ENCODE measurements at places on chromosomes 3 and 15.

DNA sequence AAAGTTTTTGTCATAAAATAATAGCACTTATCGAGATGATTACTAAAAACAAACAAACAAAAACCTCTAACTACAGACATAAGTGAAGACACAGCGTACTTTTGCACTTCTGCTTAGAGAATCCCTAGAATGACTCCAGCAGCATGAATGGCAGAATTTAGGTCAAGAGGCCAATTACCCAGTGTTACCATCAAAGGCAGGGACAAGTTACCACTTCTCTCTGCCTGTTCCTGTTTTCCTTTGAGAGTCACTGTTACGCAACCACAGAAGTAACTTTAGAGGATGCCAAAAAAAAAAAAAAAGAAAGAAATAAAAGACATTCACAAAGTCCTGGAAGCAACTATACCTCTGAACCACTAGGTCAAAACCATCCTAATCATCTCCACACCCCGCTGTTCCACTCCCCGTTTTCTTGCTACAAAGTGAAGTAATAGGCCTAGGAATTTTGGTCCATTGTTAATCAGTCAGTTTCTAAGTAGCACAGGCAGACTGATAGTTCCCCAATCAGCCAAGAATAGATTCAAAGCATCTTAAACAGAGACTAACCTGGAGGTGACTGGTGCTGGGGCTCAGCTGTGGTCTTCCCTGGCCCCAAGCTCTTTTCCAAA is 41.9 kb downstream of the FMN1 start:
- peak; percentile 53 for DNase-seq

DNA sequence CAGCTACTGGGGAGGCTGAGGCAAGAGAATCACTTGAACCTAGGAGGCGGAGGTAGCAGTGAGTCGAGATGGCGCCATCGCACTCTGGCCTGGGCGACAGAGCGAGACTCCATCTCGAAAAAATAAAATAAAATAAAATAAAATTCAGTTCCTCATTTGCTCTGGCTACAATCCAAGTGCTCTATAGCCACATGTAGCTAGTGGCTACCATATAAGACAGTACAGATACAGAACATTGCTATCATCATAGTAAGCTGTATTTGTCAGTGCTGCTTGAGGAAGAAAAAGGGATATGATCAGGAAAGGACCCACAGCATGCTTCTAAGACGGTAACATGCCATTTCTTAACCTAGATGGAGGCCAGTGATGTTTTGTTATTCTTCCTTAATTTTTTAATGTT is 88.7 kb upstream of the CDAN1 start:
- DNase-seq = no peak

DNA sequence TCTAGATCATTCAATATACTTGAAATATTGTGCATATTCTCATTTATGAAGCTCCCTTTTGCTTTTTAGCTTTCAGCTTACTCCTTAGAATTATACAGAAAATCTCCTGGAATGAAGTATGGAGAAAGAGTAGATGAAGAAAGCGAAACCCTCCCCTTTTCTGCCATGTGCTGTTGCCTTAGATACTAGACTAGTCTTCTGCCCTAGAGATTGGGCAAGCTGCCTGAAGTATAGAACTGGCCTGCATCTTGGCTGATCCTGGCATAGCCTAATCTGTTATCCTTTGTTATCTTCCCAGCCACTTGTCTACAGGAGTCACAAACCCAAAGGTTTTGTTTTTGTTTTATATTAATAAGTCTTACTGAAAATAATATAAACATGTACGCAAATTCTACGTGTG is 138.8 kb downstream of the RBPMS2 start:
- DNase-seq = no peak

- DNase-seq = peak; percentile 37
These were observed 121.8 kb downstream of the PDZRN3 start for GRCh38 chr3:73502609-73503583.

GRCh38 chr3:127072971-127073783 is 90.3 kb downstream of the PLXNA1 start:
- no peak for DNase-seq

DNA sequence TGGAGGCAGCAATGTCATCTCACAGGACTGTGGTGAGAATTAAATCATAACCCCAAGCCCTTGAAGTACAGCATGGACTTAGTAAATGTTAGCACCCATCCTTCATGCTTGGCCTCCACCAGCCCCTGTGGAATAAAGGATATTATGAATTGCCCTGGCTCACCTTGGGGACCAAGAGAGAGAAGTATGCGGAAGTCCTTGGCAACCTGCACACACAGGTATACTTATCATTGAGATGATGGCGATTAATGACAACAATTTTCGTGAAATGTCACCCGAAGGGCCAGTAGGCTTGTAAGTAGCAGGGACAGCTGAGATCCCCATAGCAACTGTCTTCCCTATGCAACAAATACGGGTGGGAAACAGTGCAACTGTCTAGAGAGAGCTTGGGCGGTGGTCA is 102.0 kb downstream of the FAM43A start:
- no peak for DNase-seq

DNA sequence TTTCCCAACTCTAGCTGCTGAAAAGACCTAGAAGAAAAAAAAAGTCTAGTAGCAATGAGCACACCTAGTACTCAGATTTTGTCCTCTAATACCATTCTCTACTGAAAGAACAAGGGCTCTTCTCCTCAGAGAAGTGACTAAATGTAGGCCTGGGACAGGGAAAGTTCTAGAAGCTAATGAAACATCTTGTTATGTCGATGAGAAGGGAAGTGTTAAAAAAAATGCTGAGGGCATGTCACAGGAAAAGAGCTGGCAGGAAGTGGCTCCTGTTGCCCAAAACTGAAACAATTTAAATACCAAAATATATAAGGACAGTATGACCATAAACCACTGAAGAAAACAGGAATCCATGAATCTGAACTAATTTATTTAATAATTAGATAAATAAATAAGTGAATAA is 581.4 kb upstream of the TBL1XR1 start:
- DNase-seq = no peak

- peak; percentile 56 for DNase-seq
These were observed 171.9 kb downstream of the FMN1 start for GRCh38 chr15:33022629-33023028.

DNA sequence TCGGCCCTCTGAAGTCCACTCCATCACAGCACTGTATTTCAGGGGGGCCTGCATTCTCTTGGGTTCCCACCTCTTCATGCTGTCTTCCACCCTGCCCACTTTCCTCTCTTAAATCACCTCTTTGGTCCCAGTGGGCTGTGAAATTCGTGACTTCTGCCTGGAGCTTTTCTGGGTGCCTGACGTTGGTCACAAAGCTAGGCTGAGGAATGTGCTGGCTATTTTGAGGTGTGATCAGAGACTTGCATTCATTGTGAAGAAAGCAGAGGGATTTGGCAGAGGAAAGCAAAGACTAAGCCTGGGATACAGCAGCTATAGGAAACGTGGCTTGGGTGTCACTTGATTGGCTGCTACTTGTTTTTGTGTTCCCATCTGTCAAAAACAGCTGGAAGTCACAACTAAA is 202.5 kb downstream of the SATB1 start:
- no peak for DNase-seq

DNA sequence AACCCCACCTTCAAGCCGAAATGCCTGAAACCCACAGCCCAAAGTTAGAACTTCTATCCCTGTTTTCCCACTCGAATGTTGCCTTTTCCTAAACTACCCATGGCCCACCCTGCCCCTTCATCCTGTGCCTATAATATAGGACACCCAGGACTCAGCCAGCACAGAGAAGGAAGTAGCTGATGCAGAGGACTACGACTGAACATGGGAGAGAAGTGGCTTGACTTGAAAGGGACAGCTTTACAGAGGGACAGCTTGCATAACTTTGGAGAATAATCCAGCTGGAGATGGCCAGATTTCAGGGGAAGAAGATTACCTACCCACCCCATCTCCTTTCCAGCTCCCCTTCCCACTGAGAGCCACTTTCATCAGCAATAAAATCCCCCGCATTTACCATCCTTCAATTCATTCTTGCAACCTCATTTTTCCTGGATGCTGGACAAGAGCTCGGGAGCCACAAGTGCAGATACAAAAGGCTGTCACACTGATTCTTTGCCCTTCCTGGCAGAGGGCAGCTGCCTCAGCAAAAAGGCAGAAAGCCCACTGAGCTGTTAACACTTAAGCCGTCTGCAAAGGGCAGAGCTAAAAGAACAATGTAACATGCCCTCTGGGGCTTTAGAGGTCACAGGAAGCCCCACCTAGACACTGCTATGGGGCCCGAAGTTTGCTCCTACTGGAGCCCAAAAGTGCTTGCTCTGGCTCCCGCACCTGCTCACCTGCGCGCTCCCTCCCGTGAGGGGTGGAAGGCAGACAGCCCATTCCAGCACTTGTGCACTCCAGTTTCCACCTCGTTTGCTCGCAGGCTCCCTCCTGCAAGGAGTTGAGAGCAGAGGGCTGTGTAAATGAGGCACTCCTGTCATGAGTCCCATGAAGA is 224.0 kb downstream of the TBC1D5 start:
- DNase-seq = no peak

DNA sequence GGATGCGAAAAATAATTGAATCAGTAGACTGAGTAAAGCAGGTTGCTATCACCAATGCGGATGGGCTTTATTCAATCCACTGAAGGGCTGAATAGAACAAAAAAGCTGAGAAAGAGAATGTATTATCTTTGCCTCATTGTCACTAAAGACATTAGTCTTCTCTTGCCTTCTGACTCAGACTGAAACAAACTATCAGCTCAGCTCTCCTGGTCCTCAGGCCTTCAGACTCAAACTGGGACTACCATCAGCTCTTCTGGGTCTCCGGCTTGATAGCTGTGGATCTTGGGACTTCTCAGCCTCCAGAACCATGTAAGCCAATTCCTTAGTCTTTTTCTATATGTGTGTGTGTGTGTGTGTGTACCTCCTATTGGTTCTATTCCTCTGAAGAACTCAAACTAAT is 12.6 kb downstream of the IFT57 start:
- DNase-seq = no peak

- DNase-seq = no peak
These were observed 359.6 kb upstream of the TPRG1 start for GRCh38 chr3:188812198-188812597.

GRCh38 chr15:74229686-74230085 is 6.4 kb upstream of the CCDC33 start:
- DNase-seq = no peak

GRCh38 chr3:8366219-8366810 is 135.3 kb upstream of the LMCD1 start:
- DNase-seq = no peak

DNA sequence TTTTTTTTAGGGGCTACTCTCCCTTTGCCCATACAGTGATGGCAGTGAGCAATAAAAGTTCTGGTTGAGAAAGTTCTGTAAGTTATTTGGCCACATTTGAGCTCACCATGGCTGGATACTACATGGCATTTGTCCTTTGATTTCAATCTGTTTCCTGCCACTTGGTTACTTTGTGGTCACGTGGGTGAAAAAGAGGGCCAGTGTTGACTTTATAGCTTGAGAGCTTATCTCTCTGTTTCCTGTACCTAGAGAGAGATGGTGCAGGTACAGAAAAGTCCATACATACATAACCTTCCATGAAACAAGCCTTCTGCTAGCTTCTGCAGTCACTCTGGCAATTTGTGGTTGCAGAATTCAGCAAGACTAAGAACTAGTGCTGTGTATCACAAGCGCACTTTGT is 23.4 kb upstream of the MECOM start:
- no peak for DNase-seq

DNA sequence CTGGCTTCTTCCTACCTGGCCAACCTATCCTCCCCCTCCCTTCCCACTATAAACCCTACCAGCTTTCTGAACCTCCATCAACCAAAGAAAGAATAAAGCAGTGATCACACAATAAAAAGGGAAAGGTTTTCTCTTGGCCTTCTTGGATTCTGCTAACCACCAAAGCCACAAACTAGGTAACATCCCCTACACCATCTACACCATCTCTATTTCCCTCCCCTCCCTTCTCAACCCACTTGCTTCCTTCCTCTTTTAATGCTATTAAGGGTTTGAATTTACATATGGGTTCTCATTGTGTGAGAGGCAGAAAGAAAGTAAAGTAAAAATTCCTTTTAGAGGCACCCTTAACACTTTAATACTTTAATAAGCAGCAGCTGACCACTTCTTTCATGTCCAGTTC is 25.8 kb upstream of the RSL24D1 start:
- no peak for DNase-seq

DNA sequence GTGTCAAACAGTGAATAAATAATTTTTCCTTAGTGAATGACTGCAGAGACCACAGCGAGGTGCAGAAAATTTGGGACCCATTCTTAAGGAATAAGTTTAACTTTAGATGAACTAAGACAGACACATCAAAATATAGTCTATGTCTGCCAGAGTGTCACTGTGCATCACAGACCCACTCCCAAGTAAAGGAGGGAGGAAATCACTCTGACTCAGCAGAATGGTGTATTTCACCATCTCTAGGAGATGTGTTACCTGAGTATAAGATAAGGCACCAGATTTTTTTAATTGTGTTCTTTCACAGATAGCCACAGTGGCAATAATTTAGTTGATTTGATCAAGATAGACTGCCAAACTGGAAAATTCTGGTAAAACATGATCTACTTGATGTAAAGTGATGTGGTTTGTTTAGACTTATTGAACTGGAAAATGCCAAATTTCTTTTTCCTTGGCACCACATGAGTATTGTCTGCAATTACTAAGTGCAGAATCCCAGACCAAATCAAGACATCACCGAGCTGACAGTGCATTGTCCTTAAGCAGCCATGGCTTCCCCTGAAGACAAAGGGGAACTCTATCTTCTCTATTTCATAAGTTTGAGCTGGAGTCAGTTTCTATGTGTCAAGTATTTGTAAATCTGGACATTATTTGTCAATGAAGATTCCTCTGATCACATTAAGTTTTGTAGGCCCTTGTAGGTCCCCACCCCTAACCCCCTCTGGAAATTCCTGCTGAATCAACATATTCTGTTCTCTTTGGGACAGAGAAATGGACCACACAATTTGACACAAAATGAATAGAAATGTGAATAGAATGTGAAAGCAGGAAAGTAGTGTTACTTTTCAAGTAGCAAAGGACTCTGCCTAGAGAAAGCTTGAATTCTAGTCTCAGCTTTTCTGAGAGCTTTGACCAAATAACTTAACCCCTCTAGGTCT is 47.6 kb downstream of the TIPARP start:
- no peak for DNase-seq

DNA sequence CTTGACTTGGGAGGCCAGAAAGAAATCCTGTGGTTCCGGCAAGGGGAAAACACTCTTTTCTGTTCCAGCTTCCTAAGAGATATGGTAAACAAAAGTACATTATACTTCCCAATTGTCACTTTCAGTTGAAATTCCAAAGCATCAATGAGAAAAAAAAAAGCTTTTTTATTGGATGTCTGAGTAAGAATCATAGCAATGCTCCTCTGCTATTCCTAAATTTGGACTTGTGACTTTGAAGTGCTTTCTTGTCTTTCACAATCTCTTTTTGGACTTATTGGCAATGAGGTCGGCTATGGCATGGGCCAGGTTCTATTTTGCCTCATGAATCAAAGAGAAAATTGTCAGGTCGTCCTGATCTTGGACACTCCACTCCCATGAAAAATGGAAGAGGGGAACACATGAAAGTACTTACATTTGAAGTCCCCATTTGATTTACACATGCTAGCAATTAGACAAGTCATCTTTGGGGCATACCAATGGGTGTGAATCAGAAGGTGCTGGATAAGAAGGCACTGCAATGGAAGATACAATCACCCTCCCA is 170.5 kb downstream of the GREM1 start:
- DNase-seq = no peak

- no peak for DNase-seq
These were observed 142.7 kb downstream of the MEGF11 start for GRCh38 chr15:66110864-66111263.

- no peak for DNase-seq
These were observed 82.0 kb downstream of the REC114 start for GRCh38 chr15:73524919-73525318.

- DNase-seq = peak; percentile 20
These were observed 194.2 kb downstream of the UACA start for GRCh38 chr15:70569091-70569713.

All from foreskin keratinocyte (primary cell).